A172 (cell line): ENCODE measurements at places on chromosomes 5 and 9. TPM values are rescaled to one million over a fixed set of nuclear protein-coding genes. Genes with fewer than 3 reads are reported as not detected.

DNA sequence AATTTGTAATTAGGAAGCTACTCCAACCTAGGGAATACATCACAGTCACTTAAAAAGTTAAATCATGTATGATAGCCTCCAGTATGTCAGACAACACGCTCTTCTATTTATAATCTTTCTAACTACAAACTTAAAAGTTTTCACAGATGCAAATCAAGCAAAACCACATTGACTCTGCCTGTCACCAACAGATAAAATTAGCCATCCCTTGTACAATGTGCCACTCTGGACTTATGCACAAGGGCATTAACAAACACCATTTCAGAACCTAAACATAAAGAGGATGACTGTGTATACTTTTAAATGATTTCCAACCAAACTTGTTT is 14.7 kb downstream of the ERP44 start:
- no peak for DNase-seq

DNA sequence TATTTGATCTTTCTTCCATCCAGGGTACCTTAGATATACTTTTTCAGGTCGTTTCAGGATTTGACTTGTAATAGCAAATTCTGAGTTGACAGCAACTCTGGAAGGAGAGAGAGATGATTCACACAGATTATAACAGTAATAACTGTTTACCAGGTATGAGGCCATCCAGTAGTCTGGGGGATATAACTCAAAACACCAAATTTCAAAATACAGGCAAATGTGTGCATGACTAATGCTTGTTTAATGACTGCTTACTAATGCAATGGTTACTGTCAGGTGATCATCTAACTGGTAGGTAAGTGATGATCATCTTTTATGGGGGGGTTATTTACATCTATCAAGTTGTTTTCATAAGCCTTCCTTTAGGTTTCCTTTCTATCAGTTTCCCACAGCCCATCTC is 412.3 kb downstream of the MAT2B start:
- peak; percentile 11 for DNase-seq

GRCh38 chr5:93677359-93677891 is 64.0 kb downstream of the POU5F2 start:
- peak; percentile 76 for DNase-seq

GRCh38 chr9:121185178-121185745 is 16.4 kb downstream of the RAB14 start:
- no peak for DNase-seq

GRCh38 chr9:71986900-71987299 is 73.5 kb downstream of the C9orf57 start:
- DNase-seq, result no peak

DNA sequence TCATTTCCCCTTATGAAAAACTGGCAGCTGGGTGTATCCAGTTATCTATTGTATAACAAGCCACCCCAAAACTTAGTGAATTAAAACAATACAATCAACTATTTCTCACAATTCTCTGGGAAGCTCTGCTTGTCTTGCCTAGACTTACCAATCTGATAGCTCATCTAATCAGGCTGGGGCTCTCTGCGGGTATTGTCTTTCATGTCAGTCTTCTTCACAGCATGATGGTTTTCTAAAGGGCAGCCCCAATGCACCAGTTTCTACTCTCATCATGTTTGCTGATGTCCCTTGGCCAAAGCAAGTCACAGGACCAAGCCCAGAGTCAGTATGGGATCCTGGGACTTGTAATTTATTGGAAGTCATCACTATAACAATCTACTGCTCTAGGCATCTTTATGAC is 433.5 kb downstream of the KIAA0825 start:
- DNase-seq, result no peak

Gene CYLC2
- total RNA-seq, result not detected in 2 replicates

DNA sequence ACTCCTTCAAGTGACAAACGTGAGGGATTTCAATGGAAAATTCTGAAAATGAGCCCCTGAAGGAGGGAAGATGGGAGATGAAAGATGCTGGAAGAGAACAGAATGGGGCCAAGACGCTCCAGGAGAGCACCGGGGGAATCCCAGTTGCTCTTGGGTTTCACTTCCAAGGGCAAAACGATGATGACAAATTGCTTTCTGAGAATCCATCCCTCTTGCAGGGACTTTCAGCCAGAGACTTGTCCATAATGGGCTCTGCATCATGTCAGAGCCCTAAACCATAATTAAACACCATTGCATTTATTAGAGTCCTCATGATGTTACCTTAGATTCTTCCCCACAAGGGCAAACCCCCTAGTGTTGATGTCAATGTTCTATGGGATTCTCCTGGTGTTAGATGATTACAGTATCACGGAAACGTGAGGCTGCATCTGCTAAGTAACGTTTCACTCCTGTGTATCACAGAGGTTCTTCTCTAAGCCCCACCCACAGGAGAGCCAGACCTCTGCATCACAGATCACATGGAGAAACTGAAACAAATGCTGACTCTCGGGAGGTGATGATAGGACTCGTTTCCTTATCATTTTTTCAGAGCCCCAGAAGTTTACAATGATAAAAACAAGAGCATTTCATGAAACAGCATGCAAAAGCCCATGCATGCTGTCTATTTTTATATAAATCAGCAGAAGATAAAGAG is 114.4 kb downstream of the TENT4A start:
- peak; percentile 37 for DNase-seq

Gene EGFLAM
- total RNA-seq, result 0.07 TPM in 1 of 2 replicates, not detected in the other

Gene CLTB
- total RNA-seq, result 193 and 203 TPM in 2 replicates

- DNase-seq, result no peak
These were observed 129.8 kb downstream of the MARCHF11 start for GRCh38 chr5:16049761-16050160.

Gene OR5C1
- total RNA-seq, result not detected in 2 replicates

DNA sequence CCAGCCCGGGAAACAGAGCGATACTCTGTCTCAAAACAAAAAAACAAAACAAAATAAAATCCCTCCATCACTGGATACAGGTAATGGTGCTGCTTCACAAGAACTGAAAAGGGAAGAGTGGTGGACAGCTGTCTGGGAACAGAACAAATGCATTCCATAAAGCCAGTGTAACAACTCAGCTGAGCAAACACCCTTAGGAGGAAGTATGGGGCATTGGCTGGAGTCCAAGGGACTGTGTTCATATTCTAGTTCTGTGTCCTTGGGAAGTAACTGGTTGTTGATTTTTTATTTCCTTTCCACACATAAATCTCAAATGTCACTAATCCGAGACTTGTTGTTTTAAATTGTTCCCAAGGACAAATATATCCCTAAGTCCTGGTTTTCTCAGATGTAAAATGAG is 38.3 kb downstream of the HTR1A start:
- DNase-seq, result no peak

DNA sequence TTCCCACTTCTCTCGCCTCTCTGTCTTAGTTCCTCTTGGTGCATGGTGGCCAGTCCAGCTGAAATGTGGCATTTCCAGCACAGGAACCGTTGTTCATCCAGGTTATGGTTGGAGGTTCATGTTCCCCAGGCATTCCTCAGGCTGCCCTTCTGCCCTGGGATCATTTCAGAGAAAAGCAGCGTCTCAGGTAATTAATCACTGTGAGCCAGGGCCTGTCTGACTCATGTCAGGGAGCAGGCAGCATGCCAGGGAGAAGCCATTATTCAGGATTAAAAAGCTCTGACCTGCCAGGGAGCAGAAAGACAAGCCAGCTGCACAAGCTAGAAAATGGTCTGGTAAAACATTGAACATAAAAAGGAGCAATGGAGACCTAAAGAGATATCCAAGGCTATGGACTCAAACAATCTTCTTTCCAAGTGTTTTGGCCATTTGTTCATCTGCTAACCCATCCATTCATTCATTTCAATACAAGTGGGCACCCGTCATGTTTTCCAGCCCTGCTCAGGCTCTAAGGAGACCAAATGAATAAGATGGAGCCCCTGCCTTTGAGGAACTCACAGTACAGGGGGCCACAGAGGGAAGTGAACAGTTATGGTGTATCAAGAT is 241.4 kb downstream of the DRD1 start:
- DNase-seq, result peak; percentile 92

DNA sequence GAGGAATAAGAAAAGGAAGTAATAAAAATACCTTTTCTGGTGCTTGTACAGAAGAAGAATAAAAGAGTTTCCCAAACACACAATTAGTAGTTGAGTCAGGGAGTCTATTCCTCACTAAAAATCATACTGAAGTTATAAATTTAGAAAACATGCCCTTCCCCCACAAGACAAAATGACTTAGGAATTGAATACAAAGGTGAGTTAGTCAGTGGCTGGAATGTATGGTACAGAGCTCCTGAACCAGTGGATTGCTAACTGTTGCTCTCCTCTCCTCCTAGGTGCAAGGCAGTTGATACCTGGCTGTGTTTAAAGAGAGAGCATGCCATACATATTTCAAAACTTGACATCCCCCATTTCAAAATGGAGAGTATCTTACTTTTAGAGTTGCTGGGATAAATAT is 1.9 kb downstream of the GDA start:
- DNase-seq, result no peak

DNA sequence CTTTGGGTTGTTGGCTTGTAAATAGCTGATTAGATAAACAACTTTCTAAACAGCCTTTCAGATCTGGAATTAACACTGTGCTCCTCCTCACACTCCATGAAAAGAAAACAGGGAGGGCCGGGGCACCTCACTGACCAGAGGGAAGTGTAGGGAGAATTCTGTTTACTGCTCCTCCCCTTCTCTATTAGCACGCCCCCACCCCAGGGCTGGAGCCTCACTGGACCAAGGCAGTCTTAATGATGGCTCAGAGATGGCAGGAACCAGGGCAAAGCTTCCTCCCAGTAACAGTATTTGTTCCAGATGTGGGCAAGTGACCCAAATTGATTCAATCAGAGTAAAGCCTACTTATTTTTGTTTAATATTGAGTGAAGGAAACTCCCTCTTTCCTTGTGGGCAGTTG is 256.6 kb downstream of the MSX2 start:
- no peak for DNase-seq

GRCh38 chr9:121703014-121703734 is 51.7 kb downstream of the DAB2IP start:
- DNase-seq, result no peak

GRCh38 chr9:16203729-16204573 is 651.1 kb downstream of the CCDC171 start:
- DNase-seq, result peak; percentile 32

- DNase-seq, result no peak
These were observed 4.7 kb upstream of the SH3RF2 start for GRCh38 chr5:145931718-145932117.

DNA sequence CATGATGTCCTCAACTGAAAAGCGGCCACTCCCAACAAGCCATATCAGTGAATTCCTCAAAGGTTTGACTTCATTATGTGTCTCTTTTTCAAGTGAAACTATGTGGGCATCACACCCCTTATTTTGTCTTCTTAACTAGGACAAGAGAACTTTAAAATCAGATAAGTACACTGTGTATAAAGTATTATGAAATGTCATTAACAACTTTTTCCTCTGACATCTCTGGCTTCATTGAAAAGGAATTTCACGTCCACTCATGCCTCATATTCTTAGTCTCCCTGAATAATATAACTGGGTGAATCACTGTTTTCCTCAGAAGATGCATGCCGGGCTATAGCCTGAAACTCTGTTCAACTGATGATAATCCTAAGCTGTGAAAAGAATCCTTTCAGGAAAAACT is 415.8 kb downstream of the ACTL7B start:
- peak; percentile 72 for DNase-seq

GRCh38 chr5:81778642-81779041 is 27.7 kb upstream of the SSBP2 start:
- DNase-seq, result peak; percentile 49

DNA sequence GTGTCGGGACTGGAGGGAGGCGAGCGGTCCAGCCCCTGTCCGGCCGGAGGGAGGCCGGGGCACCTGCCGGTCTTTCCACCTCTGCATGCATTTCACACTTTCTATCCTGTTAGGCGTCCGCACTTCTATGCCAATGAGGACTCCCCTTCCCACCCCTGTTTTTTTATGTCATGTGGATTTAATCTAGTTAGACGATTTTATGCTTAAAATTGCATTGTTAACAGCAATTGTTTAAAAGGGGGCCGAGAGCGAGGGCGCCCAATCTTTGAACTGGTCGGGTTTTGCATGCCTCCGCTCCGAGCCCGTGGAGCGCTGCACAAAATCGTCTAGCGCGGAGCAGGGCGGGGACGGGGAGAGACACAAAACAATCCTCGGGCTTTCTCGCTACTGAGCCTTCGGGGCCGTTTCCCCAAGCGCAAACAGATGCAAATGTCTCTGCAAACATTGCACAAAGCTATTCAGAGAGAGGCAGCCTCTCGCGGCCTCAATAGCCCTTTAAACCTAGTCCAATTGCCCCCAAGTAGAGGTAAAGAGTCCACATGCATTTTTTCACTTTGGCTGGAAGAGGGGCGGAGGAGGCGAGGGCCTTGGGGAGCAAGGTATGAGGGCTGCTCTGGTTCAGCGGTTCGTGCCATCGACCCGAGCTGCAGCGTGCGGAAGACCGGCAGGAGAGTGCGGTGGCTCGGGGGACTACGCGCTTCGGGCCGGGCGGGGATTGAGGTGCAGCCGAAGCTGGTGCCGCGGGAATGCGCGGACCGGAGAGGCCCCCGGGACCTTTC is 37.5 kb upstream of the TIFAB start:
- DNase-seq, result no peak

DNA sequence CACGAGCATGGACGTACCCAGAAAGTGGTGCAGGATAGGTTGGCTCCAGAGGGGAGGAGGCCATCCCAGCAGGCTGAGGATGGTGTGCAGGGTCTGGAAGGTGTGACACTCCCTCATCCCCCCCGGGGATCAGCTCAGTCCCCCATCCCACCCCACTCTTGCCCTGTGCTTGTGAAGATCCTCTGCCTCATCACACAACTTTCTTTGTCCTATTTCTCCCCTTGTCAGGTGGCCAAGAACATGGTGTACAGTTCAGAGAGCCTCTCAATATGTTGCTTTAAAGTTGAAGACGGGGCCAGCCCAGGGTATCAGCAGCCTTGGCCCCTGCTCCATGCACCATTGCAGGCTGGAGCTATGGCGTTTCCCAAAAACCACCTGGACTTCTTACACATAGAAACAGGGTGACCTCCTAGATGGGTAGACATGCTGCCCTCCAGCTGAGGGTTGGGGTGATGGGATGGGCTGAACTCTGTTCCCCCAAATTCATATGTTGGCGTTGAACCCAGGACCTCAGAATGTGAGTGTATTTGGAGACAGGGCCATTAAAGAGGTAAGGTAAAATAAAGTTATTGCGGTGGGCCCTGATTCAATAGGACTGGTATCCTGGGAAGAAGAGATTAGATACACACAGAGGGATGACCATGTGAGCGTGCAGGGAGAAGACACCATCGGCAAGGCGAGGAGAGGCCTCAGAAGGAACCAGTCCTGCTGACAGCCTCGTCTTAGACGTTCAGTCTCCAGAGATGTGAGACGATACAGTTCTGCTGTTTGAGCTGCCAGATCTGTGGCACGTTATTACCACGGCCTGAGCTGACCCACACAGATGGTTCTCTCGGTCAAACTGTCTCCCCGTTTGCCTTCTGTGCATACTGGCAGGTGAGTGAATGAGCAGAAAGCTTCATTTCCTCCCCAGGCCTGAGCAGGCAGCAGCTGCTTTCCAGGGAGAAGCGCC is 272.5 kb downstream of the GADD45G start:
- no peak for DNase-seq

- no peak for DNase-seq
These were observed at the start of gene RASEF for GRCh38 chr9:83062651-83063527. RASEF (minus strand) TSS chr9:83063142; CDS start chr9:83062867, 275 bp downstream.

Gene CNTFR
- 0.69 TPM in 1 of 2 replicates, not detected in the other for total RNA-seq

GRCh38 chr5:74290634-74291241 is 349.8 kb downstream of the ENC1 start:
- DNase-seq, result no peak

- DNase-seq, result no peak
These were observed 81.6 kb upstream of the ANKH start for GRCh38 chr5:14953075-14953607.
